ENCODE measurements at places on chromosomes 6 and 20.

DNA sequence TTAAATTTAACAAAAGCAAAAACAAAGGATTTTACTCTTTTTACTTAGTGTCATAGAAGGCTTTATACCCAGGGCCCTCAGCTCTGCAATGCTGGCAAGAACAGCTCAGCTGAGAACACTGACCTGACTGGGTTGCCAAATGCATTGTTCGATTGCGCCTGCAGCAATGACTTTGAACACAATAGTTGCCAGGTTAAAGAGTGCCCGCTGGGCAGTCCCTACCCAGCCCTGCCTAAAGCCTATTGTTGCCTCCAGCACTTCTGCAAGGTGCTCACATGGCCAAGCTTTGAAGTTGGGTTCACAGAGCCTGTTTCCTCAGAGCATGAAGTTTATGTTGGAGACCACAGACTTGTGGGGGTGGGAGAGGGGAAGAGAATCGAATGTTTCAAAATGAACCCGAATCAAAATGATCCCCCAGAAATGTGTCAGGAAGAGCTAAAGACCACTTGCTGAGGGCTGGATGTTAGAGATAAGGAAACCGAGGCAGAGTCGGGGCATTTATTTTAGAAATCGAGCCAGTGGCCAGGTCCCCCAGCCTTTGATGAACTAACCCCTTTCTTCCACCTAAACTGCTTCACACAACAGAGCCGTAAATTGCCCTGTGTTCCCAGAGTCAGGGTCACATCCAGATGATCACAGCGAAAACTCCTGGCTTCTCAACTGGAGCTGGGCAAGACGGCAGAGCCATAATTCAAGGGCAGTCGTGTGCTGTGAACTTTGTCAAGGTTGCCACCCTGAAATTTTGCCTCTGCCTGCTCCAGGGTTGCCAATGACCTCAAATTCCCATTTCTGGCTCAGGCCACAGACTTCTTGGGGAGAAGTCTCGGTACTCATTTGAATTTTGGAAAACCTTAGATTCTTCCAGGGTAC, 55.0 kb downstream of the FOXA2 start:
- DNase-seq = no peak

DNA sequence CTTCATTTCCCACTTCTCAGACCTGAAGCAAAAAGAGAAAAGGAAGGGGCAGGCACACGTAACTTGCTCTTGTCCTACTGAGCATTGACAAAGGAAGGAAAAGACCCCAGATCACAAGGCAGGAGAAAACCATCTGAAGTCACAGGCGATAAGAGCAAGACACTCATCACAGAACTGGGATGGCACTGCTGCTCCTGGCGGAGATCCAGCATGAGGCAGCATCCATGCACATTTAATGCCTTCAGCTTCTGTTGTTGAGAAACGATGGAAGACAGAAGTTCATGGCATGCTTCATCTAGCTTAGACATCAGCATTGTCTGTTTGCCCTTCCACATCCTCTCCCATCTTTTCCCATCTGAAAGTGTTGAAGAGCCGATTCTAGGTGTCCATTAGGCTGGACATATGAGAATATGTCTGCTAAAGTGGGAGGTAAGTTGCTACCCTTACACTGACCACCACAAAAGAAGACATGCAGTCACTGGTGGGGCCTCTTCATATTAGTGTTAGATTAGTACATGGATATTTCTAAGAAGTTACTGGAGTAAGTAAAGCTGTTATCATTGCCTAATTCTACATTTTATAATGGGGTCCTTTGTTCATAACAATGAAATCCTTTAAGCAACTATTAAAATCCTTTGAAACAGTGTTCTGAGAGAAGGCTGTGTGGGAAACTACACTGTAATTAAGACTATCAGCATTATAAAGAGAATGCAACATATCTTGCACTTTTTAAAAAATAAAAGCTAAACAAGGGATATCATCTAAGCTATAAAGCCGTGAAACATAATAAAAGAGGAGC, 618.5 kb downstream of the C6orf118 start:
- no peak for DNase-seq

GRCh38 chr6:11253594-11253993, 21.1 kb upstream of the NEDD9 start:
- DNase-seq = no peak

DNA sequence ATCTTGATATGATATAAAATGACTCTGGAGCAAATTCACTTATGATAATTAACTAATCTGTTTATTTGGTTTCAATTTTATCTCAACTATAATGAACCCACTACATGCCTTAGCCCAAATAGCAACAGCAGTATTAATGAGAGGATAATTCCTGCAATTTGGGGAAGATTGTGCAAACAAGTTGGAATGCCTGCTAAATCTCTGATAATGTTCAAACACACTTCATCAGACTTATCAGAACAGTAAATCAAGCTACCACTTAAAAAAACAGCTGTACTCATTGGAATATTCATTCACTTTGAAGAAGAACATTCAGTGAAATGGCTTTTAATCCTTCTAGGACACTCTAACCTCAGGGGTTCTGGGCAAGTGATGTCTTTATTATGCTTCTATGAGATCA, 85.4 kb downstream of the CBLN4 start:
- no peak for DNase-seq

DNA sequence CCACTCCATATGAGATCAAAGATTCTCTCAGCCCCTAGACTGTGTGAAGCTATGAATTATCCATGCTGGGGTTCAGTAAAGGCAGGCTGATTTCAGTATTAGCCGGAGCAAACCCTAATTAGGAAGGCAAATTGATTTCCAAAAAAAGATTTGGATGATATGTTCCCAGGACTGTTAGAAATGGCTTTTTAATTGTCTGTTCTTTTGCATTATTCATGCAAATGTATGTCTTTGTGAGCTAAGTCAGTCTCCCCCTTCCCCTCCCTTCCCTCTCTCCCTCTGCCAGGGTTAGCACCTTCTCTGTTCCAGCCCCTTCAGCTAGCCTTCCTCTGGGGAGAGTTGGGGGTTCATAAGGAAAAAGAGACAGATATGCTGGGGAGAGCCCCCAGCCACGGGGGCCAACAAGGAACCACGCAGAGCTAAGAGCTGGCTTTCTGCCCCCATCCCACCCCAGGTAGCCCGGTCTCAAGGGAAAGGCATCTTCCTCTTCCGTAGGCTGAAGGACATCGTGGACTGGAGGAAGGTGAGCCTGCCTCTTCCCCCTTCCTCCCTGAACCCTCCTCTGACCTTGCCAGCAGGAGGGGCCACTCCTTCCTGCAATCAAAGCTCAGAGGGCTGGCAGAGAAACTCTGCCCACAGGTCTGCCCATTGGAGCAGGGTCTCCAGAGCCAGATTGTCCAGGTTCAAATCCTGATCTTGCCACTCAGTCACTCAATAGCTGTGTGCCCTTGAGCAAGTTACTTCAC, 32.3 kb downstream of the PDRG1 start:
- no peak for DNase-seq

DNA sequence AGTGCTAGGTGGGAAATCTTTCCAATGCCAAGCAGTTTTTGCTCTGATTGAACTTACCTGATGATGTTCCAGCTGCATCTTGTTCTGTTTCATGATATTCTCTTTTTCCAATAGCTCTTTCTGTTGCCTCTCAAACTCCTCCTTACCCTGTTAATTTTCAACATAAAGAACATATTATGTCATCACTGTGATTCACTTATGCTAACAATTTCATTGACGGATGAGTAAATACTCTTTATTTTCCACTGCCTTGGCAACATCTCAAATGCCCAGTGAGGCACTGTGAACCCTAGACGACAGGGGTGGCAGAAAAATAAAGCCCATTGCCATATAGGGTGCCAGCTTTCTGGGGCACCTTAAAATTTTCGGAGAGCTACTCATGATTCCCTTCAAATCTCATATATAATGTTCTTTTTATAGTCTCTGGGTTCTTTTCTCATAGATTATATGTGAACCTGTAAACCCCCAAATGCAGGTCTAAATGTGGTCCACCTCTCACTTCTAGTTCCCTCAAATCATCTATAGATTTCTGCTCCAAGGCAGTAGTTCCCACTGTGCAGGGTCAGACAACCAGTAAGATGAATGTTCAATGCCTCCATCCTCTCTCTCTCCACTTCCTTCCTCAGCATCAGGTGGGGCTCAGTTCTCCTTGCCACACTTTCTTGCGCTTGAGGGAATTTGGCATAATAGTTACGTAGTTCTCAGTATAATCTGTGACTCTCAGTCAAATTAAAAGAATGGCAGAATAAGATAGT, 44.1 kb downstream of the NEDD9 start:
- no peak for DNase-seq

Data from stimulated activated CD8-positive, alpha-beta memory T cell treated with anti-CD3 and anti-CD28 coated beads, Interleukin-4, amount 100 ng/mL, for 24 hours (primary cell).